ENCODE measurements at places on chromosomes 6 and 20.

- no peak for DNase-seq
Observed at GRCh38 chr20:35607003-35607735, 8.5 kb upstream of the SPAG4 start.

DNA sequence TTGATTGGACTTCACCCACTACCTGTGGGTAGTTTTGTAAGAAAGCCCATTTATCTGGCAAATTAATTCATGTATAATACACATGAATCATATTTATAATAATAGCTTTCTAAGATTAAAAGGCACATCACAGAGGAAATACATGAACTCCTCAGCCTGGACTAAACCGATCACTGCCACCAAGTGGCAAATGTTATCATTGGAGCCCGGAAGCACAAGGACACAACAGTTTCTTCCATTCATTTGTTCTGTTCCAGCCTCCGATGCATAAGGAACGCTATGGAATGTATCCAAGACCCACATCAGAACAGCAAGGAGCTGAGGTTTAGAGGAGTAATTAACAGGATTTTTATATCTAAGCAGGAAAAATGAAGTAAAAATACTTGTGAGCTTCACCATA lies 13.9 kb upstream of the IPCEF1 start:
- no peak for DNase-seq

GRCh38 chr20:9576695-9577094 lies 62.3 kb downstream of the LAMP5 start:
- no peak for DNase-seq

DNA sequence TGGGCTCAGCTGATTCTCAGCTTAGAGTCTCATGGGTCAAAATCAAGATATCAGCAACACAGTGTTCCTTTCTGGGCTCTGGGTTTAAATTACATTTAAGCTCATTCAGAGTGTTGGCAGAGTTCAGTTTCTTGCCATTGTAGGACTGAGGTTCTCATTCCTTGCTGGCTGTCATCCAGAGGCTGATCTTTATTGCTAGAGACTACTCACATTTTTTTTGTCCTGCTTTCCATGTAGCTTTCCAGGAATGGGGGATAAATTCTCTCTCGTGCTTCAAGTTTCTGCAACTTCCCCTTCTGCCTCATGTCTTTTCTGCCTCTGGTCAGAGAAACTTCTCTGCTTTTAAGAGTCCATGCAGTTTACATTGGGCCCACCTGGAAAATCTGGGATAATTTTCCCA lies 86.9 kb downstream of the RFX6 start:
- no peak for DNase-seq

- no peak for DNase-seq
Observed at GRCh38 chr6:161140554-161140875, 133.3 kb downstream of the AGPAT4 start.

- DNase-seq = no peak
Observed at GRCh38 chr6:139472351-139473015, 98.0 kb upstream of the CITED2 start.

- DNase-seq = no peak
Observed at GRCh38 chr6:38937839-38938613, 110.6 kb upstream of the GLP1R start.

DNA sequence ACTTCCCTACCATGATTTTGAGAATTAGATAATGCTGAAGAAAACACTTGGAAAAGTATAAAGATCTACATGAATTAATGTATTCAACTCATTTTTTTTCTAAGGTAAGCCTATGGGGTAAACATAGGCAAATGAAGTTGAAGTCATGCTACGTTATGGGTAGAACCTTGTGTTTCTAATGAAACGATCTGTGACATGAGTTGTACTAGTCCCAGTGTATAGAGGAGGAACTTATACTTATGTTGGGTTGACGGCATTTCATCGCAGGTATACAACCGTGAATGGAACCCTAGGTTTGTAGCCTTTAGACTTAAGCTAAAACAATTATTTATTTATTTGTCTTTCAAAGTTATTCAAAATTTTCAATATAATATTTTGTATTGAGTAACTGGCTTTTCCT lies 2.6 kb downstream of the SLC35F1 start:
- DNase-seq = no peak

- no peak for DNase-seq
Observed at GRCh38 chr20:8645326-8645725, 423.6 kb upstream of the PLCB4 start.

GRCh38 chr6:32697031-32697430 lies 30.6 kb upstream of the HLA-DQB1 start:
- DNase-seq = no peak

- no peak for DNase-seq
Observed at GRCh38 chr6:17740559-17741220, 34.0 kb upstream of the NUP153 start.

Measured in NCI-H187 treated with DMSO at 0.1 percent for 48 hours (cell line).